ENCODE measurements at places on chromosomes 12 and 14.

GRCh38 chr12:122830517-122831214, 4.6 kb upstream of the HIP1R start:
- DNase-seq: no peak

DNA sequence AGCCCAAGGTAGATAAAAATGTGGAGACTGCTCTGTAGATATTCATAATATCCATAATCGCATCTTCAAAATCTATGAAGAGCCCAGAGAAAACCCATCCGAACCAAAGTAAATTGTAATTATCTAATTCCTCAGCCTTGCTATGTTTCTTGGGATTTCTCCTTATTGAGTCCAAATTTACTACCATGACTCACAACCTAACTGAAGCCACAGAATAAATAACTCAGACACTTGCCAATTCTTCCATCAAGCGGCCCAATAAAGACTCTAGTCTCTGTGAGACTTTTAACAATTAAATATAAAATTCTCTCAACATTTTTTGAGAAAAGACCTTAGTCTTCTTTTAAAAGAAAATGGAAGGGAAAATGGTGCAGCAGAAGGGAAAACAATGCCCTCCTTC, 409.8 kb downstream of the DAD1 start:
- no peak for DNase-seq

DNA sequence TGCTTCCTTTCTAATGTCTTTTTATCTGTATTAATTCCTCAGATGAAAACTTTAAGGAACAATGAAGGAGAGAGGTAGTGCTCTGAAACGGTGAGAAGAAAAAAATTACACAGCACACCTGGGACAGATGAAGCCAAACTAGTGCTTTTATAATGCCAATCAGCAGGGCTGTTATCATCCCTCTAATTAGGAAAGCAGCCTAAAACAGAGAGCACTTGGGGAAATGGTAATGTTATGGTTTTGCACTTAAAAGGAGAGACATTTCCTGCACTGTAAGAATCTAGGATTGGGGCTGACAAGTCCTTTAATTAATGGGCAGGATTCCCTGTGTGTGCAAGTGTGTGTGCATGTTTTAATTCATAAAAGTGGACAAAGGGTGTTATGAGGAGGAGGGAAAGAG, 4.8 kb upstream of the LMO3 start:
- DNase-seq: peak; percentile 30

DNA sequence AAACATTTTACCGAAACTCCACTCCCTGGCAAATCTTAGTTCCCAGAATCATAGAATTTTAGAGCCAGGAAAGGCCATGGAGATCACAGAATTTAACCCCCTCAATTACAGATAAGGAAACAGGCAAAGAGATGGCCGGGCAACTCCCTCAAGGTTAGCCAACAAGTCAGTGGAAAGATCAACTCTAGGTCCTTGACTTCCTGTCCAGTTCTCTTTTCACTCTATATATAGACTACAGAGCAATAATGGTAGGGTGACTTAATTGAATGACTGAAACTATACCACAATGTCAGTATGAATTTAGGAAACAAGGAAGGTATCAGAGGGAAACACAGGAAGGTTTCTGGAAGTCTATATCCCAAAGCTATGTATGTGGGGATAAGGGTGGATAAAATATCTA, 11.6 kb downstream of the OXA1L start:
- DNase-seq: no peak

DNA sequence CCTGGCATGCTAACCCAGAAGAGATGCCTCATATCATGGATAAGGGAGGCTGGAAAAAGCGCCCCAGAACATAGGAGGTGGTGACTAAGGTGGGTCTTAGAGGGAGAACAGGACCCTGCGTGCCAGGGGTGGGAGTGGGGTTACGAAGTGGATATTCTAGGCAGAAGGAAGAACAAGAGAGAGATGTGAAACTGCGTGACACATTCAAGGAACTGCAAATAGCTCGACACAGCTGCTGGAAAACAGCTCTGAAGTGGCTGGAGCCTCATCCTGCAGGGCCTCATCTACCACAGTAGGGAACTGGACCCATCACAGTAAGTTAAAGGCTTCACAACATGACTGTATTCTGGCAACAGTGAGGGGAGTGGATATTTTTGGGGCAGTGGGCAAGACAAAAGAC, 61.1 kb downstream of the RNF34 start:
- DNase-seq: no peak

DNA sequence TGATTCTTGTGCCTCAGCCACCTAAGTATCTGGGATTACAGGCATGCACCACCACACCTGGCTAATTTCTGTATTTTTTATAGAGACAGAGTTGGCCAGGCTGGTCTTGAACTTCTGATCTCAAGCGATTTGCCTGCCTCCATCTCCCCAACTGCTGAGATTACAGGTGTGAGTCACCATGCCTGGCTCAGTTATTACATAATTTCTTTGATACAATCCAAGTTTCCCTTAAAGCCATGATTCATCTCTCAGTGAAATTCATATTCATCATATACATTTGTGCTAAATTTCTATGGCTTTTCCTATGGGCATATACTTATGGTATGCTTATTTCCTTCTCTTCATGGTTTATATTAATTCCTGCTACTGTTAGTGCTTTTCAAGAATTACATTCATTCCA, 29.1 kb upstream of the PZP start:
- DNase-seq: no peak

DNA sequence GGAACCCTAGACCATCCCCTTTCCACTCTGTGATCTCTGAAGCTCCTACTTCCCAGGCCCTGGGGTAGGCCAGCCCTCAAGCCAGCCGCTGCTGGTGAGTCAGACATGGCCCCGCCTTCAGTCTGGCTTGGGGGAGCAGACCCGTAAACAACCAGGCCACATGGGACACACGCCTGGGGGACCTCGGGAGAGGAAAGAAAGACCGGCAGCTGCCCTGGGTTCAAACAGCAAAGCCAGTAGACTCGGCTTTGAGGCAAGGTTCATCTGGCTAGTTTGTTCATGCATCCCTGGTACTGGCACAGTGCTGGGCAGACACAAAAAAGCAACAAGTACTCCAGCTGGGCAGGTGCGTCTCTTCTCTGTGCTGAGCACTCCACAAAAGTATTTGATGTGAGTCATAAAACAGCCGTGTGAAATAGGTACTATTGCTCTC, 101.9 kb downstream of the SETD3 start:
- peak; percentile 35 for DNase-seq

GRCh38 chr14:100122481-100123223, 36.8 kb downstream of the DEGS2 start:
- DNase-seq: no peak

DNA sequence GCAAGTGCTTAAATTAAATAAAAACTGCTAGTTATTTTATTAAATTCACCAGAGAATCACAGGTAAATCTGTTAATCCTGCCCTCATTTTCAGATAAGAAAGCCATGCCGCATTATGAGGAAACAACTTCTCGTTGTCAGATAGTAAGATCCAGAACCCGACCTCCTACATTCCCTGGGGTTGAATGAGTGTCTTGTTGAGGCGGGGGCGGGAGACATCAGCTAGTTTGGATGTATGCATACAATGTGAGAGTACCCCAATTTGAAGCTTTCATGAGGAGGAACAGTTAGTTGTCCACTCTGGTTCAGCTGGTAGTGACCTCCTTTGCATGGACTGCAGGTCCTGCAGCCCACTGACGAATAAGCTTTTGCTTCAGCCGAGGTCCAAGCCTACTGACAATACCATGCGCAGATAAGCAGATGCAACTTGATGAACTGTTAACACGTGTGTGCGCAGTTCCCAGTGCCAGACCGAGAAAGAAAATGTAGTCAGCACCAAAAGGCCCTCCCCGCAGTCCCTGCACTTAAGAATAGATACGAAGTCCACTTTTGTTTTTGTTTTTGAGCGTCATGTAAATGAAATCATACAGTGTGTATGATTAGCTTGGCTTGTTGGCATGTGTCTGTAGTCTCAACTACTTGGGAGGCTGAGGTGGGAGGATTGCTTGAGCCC, 34.9 kb downstream of the EVL start:
- no peak for DNase-seq

DNA sequence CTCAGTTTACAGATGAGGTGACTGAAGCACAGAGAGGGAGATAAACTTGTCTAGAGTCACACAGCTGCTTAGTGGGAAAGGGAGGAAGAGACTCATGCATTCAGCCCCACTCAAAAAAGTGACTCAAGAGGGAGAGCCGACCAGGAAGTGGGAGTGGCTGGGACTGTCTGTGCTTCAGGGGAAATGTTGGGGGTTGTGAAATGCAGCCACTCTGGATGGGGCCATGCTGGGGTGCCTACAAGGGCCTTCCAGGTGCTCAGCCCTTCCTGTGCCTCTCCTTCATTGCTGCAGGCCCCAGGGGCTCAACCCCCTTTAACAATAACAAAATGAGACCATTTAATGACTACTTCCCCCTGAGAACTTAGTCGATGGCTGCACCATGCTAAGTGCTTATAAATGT, 41.8 kb downstream of the CACNA1C start:
- DNase-seq: no peak

DNA sequence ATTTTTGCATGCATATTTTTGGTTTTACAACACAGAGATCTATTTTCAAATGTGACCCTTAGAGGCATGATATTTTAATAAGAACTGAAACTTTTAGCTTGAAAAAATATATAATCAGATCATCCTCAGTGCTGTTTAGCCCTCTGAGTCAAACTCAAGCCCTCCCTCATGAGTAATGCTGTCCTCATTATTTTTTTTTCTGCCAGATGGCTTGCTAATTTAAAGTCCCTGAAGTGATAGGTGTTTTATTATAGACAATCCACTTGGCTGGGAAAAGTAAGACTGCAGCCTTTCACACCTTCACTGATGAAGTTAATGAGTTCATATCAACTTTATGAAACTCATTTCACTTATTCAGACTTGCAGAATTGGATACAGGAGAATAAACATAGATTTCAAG, 227.7 kb downstream of the SLC16A7 start:
- DNase-seq: no peak

DNA sequence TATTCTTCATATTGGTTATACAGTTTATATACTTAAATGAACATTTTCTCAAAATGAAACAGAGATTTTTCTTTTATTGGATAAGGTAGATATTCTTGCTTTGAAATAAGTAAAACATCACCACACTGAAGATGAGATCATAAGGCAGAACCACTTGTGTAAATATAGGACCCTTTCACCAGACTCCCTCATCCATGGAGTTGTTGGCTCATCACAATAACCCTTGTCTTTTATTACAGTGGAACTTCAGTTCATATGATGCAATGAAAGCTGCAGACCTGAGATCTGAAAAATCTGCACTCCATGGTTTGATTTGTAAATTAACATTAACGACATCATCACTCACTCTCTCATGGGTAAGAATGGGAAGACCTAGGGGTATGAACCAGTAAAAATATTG, 51.9 kb upstream of the DBX2 start:
- no peak for DNase-seq

GRCh38 chr12:56725723-56726102, 614 bp upstream of the NACA start:
- no peak for DNase-seq

- DNase-seq: no peak
Observed at GRCh38 chr12:39287817-39288216, 155.1 kb downstream of the KIF21A start.

DNA sequence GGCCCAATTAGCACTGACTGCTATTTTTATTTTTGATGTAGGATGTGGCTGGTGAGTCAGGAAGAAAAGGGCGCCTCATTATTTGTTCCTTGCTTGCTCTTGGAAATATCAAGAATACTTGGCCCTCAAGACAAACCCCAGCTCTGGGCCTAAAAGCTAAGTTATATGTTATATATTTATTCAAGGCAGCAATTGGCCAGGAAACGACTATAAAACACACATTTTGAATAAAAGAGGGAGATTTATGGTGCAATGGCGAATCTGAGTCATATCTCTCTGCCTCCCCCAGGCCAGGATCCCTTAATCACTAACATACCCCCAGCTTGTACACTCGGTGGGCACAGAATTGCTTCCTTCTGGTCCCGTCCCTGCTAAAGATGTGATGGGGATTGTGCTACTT, 63.3 kb downstream of the TBX5 start:
- DNase-seq: no peak

GRCh38 chr14:72311116-72311515, 378.9 kb downstream of the RGS6 start:
- DNase-seq: no peak

GRCh38 chr12:100504804-100505203, 31.1 kb downstream of the NR1H4 start:
- no peak for DNase-seq

DNA sequence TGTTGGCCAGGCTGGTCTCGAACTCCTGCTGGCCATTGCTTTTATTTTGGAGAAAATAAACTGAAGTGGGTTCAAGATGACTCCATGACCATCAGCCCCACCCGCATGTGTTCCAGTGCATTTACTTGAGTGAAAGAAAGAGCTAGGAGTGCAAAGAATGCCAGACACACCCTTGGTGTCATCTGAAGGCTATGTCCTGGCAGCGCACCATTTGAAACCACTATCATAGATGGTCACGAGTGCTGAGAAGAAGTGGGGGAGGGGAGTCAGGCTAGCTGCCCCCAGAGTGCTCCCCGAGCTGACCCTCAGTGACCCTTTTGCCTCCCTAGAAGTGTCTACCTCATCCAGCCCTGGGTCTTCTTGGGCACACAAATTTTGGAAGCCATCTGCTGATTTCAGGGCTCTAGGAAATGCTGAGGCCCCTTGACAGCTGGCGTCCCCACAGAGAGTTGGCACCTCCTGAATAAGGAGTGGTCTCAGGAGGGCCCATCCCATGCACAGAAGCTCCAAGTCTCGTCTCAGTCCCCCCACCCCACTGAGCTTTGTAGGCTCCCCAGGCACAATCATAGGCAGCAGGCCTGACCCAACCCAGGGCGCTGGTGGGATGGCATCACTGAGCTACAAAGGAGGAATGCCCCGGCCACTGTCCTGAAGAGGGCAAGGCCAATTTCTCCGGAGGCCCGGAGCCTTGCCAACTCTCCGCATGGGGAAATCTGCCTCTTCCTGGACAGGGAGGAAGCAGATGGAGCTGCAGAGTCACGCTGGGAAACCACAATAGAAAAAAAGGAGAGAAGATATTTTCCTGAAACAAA, 28.0 kb downstream of the PXN start:
- DNase-seq: no peak

- no peak for DNase-seq
Observed at GRCh38 chr14:34502001-34502400, 37.5 kb downstream of the EAPP start.

GRCh38 chr14:99971941-99972747, 93.1 kb upstream of the EVL start:
- no peak for DNase-seq

- DNase-seq: no peak
Observed at GRCh38 chr12:65925626-65926025, 101.3 kb downstream of the HMGA2 start.

Data from NCI-H774 (cell line).